Thoracic aorta endothelial cell (primary cell): ENCODE measurements at places on chromosomes 5 and 9. TPM values are rescaled to one million over a fixed set of nuclear protein-coding genes. Genes with fewer than 3 reads are reported as not detected.

Gene MCTP1
- total RNA-seq: 86.0 and 100 TPM in 2 replicates

Gene RGS7BP
- 7.3 and 16.2 TPM in 2 replicates for total RNA-seq

Gene GTF3C4
- 33.2 and 37.0 TPM in 2 replicates for total RNA-seq

Gene RNF183
- total RNA-seq: not detected in 2 replicates

Gene KCNN2
- 0.36 and 0.53 TPM in 2 replicates for total RNA-seq

Gene IFNB1
- total RNA-seq: not detected in 2 replicates

Gene ORM1
- total RNA-seq: not detected in 2 replicates

Gene ZFP2
- total RNA-seq: 0.22 and 0.27 TPM in 2 replicates

Gene ARHGEF37
- total RNA-seq: 8.0 TPM in 2 replicates

Gene DBN1
- 204 and 221 TPM in 2 replicates for total RNA-seq

Gene FBXL7
- 14.4 and 26.1 TPM in 2 replicates for total RNA-seq

Gene NEURL1B
- 0.40 and 0.93 TPM in 2 replicates for total RNA-seq

Gene HSD17B4
- 142 and 179 TPM in 2 replicates for total RNA-seq

Gene BHMT
- not detected in 2 replicates for total RNA-seq

Gene SUSD1
- total RNA-seq: 30.6 and 35.0 TPM in 2 replicates

Gene MARCHF11
- total RNA-seq: not detected in 2 replicates

Gene IL4
- not detected in 2 replicates for total RNA-seq

Gene ARSI
- not detected in 2 replicates for total RNA-seq

Gene RCL1
- total RNA-seq: 22.3 and 27.9 TPM in 2 replicates

Gene IFNA13
- total RNA-seq: not detected in 2 replicates

Gene GRM6
- total RNA-seq: not detected in 2 replicates

Gene MYMK
- not detected in 2 replicates for total RNA-seq

Gene UGT3A1
- total RNA-seq: not detected in 2 replicates

Gene IFNA2
- total RNA-seq: not detected in 2 replicates

Gene P4HA2
- total RNA-seq: 39.1 and 53.2 TPM in 2 replicates

Gene GRXCR2
- not detected in 2 replicates for total RNA-seq

Gene IL3
- not detected in 2 replicates for total RNA-seq
